Esophagus muscularis mucosa (tissue), 4 donors: ENCODE measurements at places on chromosomes 16 and 17. TPM values are rescaled to one million over a fixed set of nuclear protein-coding genes. Genes with fewer than 3 reads are reported as not detected.

- no peaks in the 10 kb centered on the region for H3K27me3 ChIP-seq
- DNase-seq, result no peak
- no peak overlapping the region for H3K4me3 ChIP-seq
- peaks cover 80% of the 10 kb centered on the region for H3K36me3 ChIP-seq
Observed at GRCh38 chr17:81564778-81565177, 12.6 kb upstream of the FAAP100 start.

GRCh38 chr16:81005610-81006161 is 999 bp downstream of the CMC2 start:
- DNase-seq, result no peak
- H3K36me3 ChIP-seq, result no peaks in the 10 kb centered on the region
- H3K4me3 ChIP-seq, result peak overlapping the region; percentile 70
- no peaks in the 10 kb centered on the region for H3K27me3 ChIP-seq

DNA sequence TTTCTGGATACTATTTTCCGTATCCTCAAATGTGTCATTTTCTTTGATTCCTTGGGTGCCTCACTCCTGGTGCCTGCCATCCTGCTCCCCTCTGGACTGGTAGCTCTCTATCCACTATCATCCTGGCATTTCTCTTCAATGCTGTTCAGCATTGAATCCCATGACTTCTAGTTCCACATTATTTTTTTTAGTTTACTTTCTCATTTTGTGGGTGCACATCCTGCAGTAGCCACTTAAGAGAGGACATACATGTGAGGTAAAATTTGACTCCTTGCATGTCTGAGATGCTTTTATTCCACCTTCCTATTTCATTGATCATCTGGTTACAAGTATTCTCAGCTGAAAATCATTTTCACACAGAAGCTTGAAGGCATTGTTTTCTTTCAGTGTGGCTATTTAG is 19.1 kb downstream of the ALOX15 start:
- H3K27ac ChIP-seq, result no peak overlapping the region
- H3K27me3 ChIP-seq, result no peaks in the 10 kb centered on the region
- no peak overlapping the region for H3K4me3 ChIP-seq
- H3K4me1 ChIP-seq, result peaks cover 20% of the 10 kb centered on the region
- no peak for DNase-seq

GRCh38 chr17:32523827-32524552 is 37.2 kb downstream of the CDK5R1 start:
- no peak for DNase-seq
- H3K4me1 ChIP-seq, result peaks cover 14% of the 10 kb centered on the region
- H3K4me3 ChIP-seq, result no peak overlapping the region
- no peak overlapping the region for H3K27ac ChIP-seq
- no peaks in the 10 kb centered on the region for H3K36me3 ChIP-seq

DNA sequence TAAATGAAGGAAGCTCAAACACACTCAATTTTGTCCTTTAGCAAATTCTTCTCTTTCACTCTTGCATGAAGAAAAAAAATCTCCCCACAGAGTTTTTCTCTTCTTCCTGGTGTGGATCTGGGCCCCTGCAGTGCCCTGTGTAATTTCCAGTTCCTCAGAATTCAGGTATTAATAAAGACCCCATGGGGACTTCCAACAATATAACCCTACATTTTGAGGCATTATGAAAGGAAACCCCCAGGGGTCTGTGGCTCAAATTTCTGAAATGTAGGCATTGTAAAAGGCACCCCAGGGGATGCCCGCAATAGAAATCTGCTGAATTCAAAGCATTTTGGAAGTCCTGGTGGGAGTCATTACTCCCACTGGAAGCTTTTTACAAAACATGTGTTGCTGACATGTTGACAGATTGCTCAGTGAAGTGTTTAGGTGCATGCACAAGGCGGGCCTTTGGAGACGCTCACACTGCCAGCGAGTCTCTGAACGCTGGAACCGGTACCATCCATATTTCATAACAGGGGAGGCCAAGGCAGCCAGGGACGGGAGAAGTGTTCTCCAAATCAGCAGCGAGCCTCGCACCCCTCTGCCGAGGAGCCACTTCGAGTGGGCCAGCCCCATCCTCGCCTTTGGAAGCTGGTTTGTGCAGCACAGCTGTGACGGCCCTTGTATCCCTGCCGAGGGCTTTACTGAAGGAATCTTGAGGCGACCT is 154.0 kb downstream of the ZNF423 start:
- peak overlapping the region; percentile 32 for H3K4me3 ChIP-seq
- H3K4me1 ChIP-seq, result peaks cover 55% of the 10 kb centered on the region
- peak overlapping the region; percentile 62 for H3K27ac ChIP-seq
- no peak for DNase-seq

DNA sequence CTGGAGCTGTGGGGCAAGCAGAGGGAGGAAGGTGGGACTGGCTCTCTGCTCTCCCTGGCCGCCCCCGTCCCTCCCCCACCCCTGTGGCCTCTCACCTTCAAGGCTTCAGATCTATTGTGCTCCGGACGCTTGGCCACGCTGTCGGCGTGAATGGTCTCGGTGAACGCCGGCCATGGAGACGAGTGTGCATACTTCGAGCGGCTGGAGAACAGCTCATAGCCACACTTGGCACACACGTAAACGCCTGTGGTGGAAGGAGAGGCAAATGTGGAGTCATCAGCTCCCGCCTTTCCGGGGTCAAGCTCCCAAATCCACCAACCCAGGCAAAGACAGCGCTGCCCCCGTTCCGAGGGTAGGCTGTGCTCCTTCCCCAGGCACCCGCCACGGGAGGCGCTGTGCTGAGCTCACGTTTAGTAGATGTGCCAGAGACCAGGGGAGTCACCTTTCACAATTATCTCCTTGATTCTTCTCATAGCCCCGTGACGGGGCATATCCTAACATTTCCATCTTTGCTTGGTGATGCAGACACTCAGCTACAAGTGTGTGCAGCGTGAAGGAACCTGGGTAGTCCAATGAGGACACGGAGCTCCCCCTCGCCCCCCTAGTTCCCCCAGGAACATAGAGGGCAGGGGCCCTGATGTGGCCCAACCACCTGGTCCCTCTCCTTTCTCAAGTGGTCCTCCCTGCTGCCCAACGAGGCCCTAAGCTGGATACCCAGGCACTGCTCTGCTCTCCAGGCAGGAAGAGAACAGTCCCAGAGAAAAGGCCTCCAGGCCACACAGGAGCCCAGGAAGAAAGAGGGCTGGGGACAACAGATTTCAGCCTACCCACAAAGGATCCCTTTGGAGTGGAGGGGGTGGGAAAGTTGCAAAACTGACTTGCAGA is 1.6 kb downstream of the MSRB1 start:
- H3K4me1 ChIP-seq, result peaks cover 29% of the 10 kb centered on the region
- peaks cover 38% of the 10 kb centered on the region for H3K36me3 ChIP-seq
- DNase-seq, result no peak
- H3K4me3 ChIP-seq, result peak overlapping the region; percentile 87
- no peaks in the 10 kb centered on the region for H3K27me3 ChIP-seq

DNA sequence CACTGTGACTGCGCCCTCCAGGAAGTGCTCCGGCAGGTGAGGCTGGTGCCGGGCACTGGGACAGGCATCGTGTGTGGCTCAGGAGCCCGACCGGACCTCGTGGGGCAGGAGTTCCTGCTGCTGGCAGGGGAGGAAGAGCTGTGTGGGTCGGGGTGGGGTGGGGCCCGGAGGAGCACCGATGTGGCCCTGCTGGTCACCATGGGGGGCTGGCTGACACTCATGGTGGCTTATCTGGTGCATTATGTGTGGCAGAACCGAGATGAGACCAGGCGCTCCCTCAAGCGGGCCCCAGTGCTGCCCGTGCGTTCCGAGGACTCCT is 16.8 kb downstream of the LRRC3C start:
- H3K27ac ChIP-seq, result no peak overlapping the region
- no peak for DNase-seq

- H3K27ac ChIP-seq, result no peak overlapping the region
- no peak for DNase-seq
- H3K27me3 ChIP-seq, result no peaks in the 10 kb centered on the region
- no peaks in the 10 kb centered on the region for H3K36me3 ChIP-seq
- H3K4me1 ChIP-seq, result peaks cover 15% of the 10 kb centered on the region
Observed at GRCh38 chr17:73900516-73900915, 256.3 kb upstream of the SDK2 start.

DNA sequence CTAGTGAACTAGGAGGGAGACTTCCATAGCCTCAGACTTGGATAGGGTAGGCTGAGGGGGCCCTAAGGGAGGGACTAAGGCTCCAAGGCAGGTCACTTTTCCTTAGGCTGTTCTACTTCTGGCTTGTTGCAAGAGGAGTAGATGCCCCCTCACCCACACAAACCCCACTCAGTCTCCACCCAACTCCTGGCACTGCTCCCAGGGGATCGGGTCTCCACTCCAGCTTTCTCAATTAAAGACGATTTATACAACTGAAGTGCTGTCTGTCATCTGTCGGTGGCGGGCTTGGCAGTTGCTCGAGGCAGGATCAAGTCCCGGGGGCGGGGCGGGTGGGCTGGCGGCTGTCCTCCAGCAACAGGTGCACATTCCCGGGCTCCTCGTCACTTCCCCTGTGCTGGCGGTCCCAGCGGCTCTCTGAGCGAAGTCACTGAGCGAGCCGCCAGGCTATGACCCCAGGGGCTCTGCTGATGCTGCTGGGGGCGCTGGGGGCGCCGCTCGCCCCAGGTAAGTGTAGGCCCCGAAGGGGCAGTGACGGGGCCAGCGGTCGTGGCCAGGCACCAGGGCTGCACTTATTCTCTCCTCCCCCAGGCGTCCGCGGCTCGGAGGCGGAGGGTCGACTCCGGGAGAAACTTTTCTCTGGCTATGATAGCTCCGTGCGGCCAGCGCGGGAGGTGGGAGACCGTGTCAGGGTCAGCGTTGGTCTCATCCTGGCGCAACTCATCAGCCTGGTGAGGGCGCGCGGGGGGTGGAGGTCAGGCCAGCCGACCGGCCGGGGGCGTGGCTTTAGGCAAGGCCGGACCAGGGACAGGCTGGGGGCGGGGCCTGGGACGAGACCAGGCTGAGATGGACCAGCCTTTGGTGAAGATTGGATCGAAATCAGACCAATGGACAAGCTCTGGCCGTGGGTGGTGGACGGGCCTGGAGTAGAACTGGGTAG is at the start of gene CHRNB1:
Gene CHRNB1, plus strand, starts transcription at position 380 of the 937 bp plus-strand sequence. Its CDS starts 67 bp downstream, at position 447.
- H3K4me3 ChIP-seq, result peak within 1 kb of the TSS; percentile 39
- H3K4me1 ChIP-seq, result peaks cover 23% of the 10 kb centered on the region
- H3K36me3 ChIP-seq, result no peaks in the 10 kb centered on the region
- peak; percentile 93 for DNase-seq
- no peak within 1 kb of the TSS for H3K27ac ChIP-seq
- peaks cover 94% of the 10 kb centered on the region for H3K27me3 ChIP-seq

GRCh38 chr16:27725236-27726000 is 175.5 kb downstream of the KATNIP start:
- H3K4me3 ChIP-seq, result no peak overlapping the region
- no peaks in the 10 kb centered on the region for H3K27me3 ChIP-seq
- peaks cover 32% of the 10 kb centered on the region for H3K4me1 ChIP-seq
- H3K36me3 ChIP-seq, result peaks cover 25% of the 10 kb centered on the region
- no peak overlapping the region for H3K27ac ChIP-seq

GRCh38 chr17:7465597-7466275 is 13.7 kb downstream of the ZBTB4 start:
- H3K27me3 ChIP-seq, result no peaks in the 10 kb centered on the region
- peaks cover 57% of the 10 kb centered on the region for H3K4me1 ChIP-seq
- DNase-seq, result no peak
- H3K27ac ChIP-seq, result peak overlapping the region; percentile 62
- H3K4me3 ChIP-seq, result no peak overlapping the region

- no peaks in the 10 kb centered on the region for H3K36me3 ChIP-seq
- peak; percentile 50 for DNase-seq
- H3K4me3 ChIP-seq, result no peak overlapping the region
- H3K27me3 ChIP-seq, result no peaks in the 10 kb centered on the region
- H3K4me1 ChIP-seq, result no peaks in the 10 kb centered on the region
- no peak overlapping the region for H3K27ac ChIP-seq
Observed at GRCh38 chr16:80954985-80955384, 51.7 kb downstream of the CMC2 start.

DNA sequence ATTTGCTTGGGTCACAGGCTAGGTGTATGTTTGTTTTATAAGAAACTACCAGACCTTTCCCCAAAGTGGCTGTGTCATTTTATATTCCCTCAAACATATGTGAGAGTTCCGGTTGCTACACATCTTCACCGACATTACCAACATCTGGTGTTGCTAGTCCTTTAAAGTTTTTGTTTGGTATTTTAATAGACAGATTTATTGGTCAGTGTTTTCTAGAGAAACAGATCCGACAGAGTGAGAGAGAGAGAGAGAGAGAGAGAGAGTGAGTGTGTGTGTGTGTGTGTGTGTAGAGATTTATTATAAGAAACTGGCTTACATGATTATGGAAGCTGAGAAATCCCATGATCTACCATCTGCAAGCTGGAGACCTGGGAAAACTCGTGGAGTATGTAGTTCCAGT is 31.0 kb downstream of the LDHD start:
- H3K27ac ChIP-seq, result peak overlapping the region; percentile 78
- H3K4me3 ChIP-seq, result no peak overlapping the region
- H3K36me3 ChIP-seq, result no peaks in the 10 kb centered on the region

- H3K4me1 ChIP-seq, result peaks cover 5% of the 10 kb centered on the region
- H3K4me3 ChIP-seq, result no peak overlapping the region
- no peaks in the 10 kb centered on the region for H3K36me3 ChIP-seq
- DNase-seq, result no peak
- no peak overlapping the region for H3K27ac ChIP-seq
Observed at GRCh38 chr17:62948370-62948769, 17.7 kb upstream of the TANC2 start.

GRCh38 chr16:2663553-2664546 is 18.5 kb upstream of the KCTD5 start:
- H3K27ac ChIP-seq, result no peak overlapping the region
- peaks cover 33% of the 10 kb centered on the region for H3K36me3 ChIP-seq
- H3K27me3 ChIP-seq, result no peaks in the 10 kb centered on the region
- H3K4me3 ChIP-seq, result no peak overlapping the region

EFCAB5 gene
- not detected for total RNA-seq

HOXB3 gene
- 23.8 TPM for total RNA-seq

SHCBP1 gene
- total RNA-seq, result 0.29 TPM

CCDC102A gene
- 48.5 TPM for total RNA-seq
